Kasumi-1 (cell line): ENCODE measurements at places on chromosomes 12 and 14.
A peak's percentile ranks its signal among the peaks of the same experiment; 100 is the strongest.

GRCh38 chr12:19847294-19848059 is 408.2 kb downstream of the AEBP2 start:
- peak; percentile 20 for DNase-seq

DNA sequence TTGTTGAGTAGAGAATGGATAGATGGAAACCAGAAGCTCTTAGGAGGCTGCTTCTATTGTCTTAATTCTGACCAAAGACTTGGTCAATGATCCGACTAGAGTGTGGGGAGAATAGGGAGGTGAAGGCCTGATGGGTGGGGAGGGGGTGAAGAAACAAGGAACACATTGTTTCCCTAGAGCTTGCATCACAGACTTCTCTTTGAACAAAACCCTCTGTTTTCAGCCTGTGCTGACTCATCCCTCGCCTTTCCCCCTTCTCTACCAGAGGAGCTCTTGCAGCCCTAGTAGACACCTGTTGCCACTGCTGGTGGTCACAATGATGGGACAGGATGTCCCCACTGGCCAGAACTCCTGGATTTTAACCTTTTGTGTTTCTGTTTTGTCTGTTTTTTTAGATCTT is 46.8 kb upstream of the CISTR start:
- DNase-seq, result no peak

GRCh38 chr12:45611495-45611894 is 118.0 kb upstream of the ARID2 start:
- DNase-seq, result no peak

GRCh38 chr12:80299976-80300375 is 144.1 kb upstream of the PTPRQ start:
- no peak for DNase-seq

DNA sequence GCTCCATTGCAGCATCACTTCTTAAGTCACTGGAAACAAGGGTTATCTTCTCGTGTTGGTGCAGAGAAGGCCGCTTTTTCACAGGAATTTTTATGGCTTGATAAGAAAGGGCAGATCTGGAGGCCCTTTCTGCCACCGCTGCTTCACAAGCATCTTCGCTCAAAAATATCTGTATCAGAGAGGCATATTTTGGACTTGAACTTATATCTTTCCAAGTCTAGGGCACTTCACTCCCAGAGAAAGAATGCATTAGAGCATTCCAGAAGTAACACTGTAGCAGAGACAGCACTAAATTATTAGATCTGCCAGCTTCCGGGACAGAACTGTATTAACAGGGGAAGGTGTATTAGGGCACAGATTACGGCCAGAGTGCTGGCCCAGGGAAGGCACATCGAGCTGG is 151.7 kb upstream of the AMIGO2 start:
- no peak for DNase-seq

DNA sequence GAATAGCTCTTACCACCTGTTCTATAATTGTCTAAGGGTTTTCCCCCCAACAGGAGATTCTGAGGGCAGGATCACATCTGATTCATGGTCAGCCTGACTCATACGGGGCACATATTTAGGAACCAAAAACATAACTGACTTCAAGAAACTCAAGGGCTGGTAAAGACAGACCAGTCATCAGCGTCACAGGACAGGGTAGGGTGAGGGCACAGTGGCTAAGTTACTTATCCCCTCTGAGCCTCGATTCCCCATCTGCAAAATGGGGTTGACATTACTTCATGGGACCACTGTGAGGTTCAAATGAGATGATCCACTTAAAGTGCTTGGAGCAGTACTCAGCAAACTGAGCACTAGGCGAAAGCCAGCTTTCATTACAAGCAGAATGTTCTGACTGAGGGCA is 606 bp downstream of the CINP start:
- DNase-seq, result peak; percentile 2

- no peak for DNase-seq
These were observed 121.9 kb downstream of the ADGRD1 start for GRCh38 chr12:131075611-131076010.
